HFFc6 (cell line): ENCODE measurements at places on chromosomes 1 and 21. TPM values are rescaled to one million over a fixed set of nuclear protein-coding genes. Genes with fewer than 3 reads are reported as not detected.

Gene C1QTNF12
- 0.94 to 1.6 TPM (median 1.4 TPM) in 3 replicates for total RNA-seq

Gene SYPL2
- 17.1 to 31.8 TPM (median 17.6 TPM) in 3 replicates for total RNA-seq

Gene C1orf185
- not detected in 3 replicates for total RNA-seq

Gene ADORA1
- total RNA-seq: 0.25 to 5.3 TPM (median 4.4 TPM) in 3 replicates

DNA sequence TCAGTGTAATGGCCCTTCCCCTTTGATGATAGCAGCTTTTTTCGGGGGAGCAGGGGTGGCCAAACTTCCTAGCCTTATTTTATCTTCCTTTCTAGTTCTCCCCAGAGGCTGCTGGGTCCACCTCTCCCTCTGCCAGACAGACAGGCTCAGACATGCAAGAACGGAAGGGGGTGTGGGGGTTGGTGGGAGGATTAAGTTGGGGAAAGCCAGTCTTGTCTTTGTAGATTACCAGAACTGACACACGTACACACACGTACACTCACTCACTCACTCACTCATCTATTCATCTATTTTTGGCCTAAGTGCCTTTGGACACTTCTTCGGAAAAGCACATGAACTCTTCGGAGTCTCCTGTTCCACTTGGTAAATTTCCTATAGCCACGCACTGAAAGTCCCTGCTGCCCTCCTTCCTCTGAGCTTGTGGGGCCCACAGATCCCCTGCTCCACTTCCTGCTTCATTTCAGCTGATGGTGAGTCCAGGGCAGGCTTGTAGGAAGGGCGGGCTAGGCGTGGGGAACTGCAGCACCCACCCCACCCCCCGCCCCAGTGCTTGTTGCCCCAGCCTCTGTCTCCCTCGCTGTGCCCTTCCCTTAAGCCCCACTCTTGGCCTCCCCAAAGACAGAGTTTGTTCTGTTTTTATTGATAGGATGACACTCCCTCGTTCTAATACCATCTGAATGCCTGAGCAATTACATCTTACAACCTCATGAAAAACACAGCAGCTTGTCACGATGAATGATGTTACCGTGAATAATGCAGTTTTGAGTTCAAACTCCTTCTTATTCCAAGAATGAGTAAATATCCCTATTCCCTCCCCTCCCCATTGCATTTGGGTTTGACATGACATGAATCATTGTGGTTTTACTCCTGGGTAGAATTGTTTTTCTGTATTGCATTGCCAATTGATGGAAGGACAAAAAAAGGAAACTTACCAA is 60.7 kb upstream of the ATP5PO start:
- DNase-seq: peak; percentile 98

- DNase-seq: peak; percentile 95
These were observed 21.5 kb downstream of the NDUFS5 start for GRCh38 chr1:39047374-39048229.

- DNase-seq: peak; percentile 46
These were observed at the start of gene DDAH1 for GRCh38 chr1:85465099-85465785. Gene DDAH1, minus strand, starts transcription at chr1:85465159. Its CDS starts 114 bp downstream, at chr1:85465045.

DNA sequence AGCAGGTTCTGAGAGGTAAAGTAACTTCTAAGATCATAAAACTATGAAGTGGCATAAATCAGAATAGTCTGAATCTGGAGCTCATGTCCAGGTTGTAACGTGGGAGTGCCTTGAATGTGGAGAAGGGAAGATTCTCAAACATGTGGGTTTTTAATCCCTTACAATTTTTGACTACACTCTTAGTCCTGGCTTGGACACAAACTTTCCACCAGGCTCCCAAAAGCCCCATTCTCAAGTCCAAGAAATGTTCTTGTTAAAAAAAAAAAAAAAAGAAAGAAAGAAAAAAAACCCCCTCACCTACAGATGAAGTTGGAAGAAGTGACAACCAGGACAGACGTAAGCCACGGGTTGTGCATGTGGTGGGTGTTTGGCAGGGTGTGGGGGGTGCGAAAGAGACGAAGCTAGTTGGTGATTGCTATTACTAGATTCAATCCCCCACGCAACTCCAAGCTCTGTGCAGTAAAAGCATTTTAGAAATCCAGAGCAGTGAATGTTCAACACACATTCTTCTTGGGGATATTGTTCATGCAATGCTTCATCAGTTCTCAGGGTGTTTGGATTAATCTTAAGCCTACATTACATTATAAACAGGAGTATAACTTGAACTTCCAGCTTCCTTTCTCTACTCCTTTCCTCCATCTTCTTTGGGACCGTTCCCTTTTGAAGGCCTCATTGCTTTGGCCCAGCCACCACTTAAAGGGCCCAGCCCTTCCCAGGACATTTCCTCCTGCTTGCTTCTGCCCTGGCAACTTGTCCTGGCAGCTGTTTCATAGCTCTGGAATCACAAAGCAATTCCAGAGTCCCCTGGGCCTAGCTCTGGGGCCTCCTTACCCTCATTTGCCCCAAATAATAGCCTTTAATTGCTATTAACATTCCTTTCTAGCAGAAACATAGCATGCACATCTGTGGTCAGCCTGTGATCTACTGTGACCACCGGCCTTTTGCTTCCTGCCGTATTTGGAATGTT is 41.8 kb downstream of the PHC2 start:
- DNase-seq: peak; percentile 78

DNA sequence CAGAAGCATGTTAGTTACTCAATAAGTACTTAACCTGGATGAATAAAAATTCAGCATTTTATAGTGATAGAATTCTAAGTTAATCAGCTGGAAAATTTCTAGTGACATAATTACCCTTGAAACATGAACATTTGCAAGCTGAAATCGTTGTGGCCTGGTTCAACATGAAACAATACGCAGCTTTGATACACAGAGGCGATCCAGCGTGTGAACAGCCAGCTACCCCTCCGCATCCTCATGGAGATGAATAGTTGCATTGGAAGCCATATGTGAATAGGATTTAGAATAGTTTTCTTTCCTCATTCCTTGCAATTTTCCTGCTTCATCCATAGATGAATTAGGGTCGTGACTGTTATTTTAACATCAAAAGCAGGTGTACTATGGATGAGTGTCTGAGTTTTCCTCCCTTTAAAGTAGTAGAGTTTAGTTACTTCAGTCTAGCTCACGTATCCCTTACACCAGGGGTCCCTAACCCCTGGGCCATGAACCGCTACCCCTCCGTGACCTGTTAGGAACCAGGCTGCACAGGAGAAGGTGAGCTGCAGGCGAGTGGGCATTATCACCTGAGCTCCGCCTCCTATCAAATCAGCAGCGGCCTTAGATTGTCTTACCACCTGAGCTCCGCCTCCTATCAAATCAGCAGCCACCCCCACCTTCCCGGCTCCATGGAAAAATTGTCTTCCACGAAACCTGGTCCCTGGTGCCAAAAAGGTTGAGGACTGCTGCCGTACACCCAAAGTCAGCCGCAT is 6.2 kb upstream of the TARBP1 start:
- no peak for DNase-seq
